Jurkat, Clone E6-1 (cell line): ENCODE measurements at places on chromosomes 3 and 15.
A peak's percentile ranks its signal among the peaks of the same experiment; 100 is the strongest.

DNA sequence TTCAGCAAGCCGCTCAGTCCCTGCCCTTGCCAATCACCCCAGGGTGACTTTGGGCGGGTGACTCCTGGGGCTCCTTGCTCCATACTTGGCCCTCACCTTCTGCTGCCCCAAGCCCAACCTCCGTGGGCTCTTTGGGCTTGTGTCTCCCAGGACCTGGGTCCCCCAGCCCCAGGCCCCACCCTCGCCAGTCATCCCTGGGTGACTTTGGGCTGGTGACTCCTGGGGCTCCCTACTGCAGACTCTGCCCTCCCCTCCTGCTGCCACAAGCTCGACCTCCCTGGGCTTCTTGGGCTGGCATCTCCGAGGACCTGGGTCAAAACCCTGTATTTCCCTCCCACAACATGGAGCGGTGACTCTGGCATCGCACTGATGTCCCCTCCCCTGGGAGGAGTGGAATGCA lies 151.5 kb downstream of the GOLGA6L4 start:
- DNase-seq, result no peak

DNA sequence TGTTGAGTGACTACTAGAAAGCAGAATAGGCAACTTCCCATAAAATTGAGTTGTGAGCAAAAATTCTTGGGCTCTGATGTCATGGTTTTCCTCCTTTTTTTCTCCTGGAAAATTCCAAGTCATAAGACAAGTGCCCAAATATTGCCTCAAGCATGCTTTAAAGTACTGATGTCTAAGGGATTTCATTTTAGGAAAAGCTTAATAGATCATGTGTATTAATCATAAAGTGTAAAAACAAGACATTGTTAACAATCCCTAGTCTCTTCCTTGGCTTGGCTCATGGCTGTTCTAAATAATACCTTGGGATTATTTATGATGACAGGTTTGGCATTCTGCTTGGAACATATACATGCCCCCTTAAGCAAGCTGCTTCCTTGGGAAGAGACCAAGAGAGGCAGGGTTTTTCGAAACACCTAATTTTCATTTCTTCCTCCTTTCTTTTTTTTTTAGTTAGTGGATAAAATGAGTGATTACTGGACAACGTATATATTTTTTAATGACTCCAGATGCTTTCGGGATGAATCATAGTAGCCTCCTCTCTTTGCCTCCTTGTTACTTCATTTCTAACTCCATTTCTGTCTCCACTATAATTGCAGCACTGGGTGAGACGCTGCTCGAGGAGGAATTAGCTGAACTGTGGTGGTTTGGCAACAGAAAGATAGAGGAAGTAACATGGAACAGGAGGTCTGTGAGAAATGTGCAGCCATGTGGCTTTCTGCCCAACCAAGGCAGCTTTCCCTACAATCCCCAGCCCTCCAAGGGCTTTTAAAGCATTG lies 104.9 kb downstream of the TPRG1 start:
- no peak for DNase-seq

DNA sequence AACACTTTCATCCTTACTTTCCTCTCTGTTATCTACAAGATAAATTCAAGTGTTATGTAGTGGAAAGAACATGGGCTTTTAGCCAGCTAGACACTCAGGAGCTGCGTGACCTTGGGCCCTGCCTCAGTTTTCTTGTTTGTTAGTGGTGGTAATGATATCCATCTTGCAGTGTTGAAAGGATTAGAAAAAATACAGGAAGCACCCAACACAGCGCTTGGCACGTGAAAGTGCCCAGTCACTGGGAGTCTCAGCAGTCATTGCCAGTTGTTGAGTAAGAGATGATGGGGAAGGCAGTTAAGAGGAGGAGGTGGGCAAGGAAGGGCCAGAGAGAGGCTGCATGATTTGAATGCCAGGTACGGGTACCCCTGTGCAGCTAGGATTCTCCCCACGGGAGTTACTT lies 5.3 kb downstream of the PDIA5 start:
- no peak for DNase-seq

GRCh38 chr3:101722394-101723173 lies 1.8 kb upstream of the CEP97 start:
- DNase-seq, result peak; percentile 89

- no peak for DNase-seq
Measured at GRCh38 chr3:129448186-129448895, 8.3 kb downstream of the IFT122 start.

- DNase-seq, result no peak
Measured at GRCh38 chr3:58573640-58574039, 3.6 kb downstream of the FAM107A start.

DNA sequence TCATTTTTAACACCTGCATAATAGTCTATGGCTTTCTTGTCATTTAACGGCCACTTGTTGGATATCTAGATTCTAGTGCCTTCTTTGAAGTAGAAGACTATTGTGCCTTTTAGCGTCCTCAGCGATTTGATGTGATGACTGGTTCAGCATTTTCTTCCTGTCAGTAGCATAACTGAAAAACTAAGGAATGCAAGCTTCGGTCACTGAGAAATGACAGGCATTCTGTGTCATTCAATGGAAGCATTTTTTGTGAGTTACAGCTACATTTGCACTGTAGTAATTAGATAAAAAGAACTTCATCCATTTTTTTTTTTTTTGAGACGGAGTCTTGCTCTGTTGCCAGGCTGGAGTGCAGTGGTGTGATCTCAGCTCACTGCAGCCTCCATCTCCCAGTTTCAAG lies 10.3 kb downstream of the NEK11 start:
- DNase-seq, result no peak

GRCh38 chr3:53311882-53312281 lies 35.5 kb downstream of the DCP1A start:
- DNase-seq, result no peak

GRCh38 chr15:76994971-76995945 lies at the start of gene PSTPIP1:
TSS of gene PSTPIP1 (plus strand) at chr15:76995126. CDS start at chr15:76995574, 448 bp downstream.
- DNase-seq, result peak; percentile 67

GRCh38 chr3:195757438-195757770 lies 36.6 kb downstream of the MUC20 start:
- no peak for DNase-seq

GRCh38 chr3:132900481-132900880 lies 137.7 kb upstream of the TMEM108 start:
- DNase-seq, result no peak

GRCh38 chr15:34644851-34645250 lies 61.4 kb upstream of the GOLGA8B start:
- DNase-seq, result no peak

DNA sequence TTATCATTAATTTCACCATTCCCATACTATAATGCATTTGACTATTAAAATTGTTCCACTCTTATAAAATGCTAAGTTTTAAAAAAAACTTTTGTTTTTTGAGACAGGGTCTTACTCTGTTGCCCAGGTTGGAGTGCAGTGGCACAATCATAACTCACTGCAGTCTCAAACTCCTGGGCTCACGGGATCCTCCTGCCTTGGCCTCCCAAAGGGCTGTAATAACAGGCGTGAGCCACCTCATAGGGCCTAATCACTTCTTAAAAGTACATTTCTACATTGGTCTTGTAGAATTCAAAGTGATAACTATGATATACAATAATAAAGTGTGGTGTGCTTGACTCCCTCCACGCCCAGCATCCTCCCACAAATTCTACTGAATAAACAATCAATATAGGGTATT lies 3.0 kb downstream of the DENND4A start:
- DNase-seq, result no peak

GRCh38 chr3:122104515-122105194 lies 49.5 kb downstream of the CD86 start:
- DNase-seq, result no peak

- no peak for DNase-seq
Measured at GRCh38 chr15:82851306-82851850, 42.0 kb downstream of the WHAMM start.

DNA sequence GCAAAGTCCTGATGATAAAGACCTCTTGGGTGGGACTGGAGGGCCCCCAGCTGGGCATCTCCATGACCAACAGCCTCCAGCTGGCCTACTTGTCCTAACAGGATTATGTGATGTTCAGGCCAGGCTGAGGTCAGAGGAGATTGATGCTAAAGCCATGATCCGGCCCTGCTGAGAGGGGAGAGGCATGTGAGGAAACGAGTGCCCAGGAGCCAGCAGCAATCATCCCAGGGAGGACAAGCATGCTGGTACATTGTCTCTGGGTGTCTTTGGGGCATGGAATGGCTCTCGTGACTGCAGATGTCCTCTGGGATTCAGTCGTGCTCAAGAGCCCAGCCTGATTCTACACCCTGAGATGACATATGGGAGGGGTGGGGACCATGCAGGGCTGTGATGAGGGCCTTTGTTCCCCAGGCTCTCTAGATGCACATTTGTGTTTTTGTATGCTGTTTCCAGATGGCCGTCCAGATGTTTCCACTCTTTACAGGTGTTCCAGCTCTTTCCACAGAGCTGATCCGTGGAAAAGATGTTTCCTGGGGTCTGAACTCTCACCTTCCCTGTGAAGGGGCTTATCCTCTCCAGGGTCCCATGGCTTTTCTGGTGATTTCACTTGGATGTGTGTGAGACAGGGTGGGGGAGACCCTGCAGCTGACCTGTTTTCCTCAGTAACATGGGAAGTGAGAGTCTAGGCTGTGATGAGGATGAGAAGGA lies 20.2 kb downstream of the SLC24A1 start:
- no peak for DNase-seq

GRCh38 chr3:10762611-10763247 lies 53.3 kb upstream of the SLC6A11 start:
- DNase-seq, result no peak

DNA sequence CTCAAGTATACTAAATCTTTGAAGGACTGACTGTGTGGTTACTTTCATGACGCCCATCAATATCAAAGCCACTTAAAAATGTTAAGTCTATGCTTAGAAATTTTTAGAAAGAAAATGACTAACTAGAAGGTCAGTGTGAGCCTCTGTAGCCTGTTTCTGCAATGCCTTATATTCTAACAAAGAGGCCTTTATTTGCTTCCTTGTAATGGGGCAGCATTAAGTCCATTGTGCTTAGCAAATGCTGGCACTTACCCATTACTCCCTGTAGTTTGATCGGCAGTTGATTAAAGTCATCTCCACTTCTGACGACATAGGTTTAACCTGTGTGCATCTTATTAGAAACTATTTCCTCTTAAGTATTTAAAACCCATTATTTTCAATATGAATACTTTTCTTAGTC lies 91.6 kb upstream of the FAM98B start:
- no peak for DNase-seq

DNA sequence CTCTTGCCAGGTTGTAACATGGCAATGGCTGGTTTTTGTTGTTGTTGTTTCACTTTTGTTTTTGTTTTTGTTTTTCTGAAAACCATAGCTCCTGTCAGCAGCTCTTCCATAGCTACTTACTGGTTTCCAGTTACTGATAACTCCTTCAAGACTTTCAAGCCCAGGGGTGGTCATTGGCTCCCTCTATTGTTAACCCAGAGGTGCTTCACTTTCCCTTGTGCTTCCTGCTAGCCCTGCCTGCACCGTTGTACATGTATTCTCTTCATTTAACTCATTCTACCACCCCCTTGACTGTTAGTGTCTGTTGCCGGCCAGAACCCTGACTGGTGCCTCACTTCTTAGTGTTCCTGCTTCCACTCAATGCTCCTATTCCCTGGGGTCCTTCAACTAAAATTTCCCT lies 4.2 kb upstream of the TRAT1 start:
- DNase-seq, result peak; percentile 84

DNA sequence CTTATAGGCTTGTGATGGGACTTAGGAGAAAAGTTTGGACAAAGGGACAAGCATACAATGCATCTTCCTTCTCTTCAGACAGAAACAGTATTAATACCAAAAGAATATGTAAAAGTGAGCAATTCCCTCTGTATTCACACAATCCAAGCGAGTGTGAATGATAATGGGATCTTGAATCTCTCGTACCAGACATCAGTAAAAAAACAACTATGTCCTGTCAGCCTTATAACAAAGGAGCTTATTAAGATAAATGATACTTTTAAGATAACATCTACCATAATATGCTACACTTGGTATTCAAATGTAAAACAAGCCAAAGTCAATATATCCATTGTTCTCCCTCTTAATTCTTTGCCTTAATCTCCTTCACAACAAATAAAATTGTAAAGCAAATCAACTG lies 288.6 kb upstream of the CNTN6 start:
- no peak for DNase-seq

- no peak for DNase-seq
Measured at GRCh38 chr3:39934696-39935095, 125.3 kb downstream of the MYRIP start.

GRCh38 chr3:10284496-10284895 lies 8.3 kb downstream of the GHRL start:
- DNase-seq, result no peak

GRCh38 chr3:110397115-110397514 lies 674.5 kb upstream of the NECTIN3 start:
- no peak for DNase-seq

- no peak for DNase-seq
Measured at GRCh38 chr3:112121577-112122547, 11.2 kb downstream of the GCSAM start.

GRCh38 chr3:139325551-139325950 lies 18.3 kb upstream of the MRPS22 start:
- DNase-seq, result no peak

GRCh38 chr3:98556164-98557130 lies 24.7 kb downstream of the GPR15 start:
- DNase-seq, result no peak

DNA sequence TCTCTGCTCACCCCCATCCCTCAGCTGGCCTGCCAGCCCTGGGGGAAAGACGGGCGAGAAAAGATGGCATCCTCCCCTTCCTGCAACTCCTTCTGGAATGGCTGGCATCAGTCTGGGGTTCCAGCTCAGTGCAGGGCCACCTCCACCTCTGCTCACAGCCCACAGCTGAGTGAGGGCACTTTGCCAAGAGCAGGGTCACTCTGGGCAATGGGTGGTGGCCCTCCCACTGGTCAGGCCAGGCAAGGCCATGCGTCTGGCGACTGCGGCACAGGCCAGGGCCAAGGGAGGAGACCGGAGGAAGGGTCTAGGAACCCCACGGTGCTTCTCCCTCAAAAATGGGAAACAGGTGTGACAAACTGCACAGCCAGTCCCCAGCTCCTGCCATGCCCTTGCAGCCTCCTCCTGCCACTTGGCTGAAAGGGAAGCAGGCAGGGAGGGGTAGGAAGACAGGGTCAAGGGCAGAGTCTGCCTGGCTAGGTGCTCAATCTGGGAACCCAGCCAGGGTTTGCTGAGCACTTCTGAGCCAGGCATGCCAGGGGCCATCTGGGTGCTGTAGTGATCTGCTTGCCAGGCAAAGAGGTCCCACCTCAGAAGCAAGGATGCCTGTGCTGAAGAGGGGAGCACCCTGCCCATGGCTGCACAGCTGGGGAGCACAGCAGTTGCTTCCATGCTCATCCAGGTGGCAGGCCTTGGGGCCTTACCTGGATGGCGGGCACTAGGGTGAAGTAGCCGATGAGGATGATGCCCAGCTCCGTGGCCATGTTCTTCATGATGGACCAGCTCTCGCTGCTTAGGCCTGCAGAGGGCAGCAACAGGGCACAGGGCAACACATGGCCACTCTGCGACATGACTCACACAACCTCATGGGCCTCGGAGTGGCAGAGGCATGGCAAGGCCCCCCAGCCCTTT lies 41.2 kb downstream of the PTPN23 start:
- no peak for DNase-seq
